Right atrium auricular region (tissue), 2 donors: ENCODE measurements at places on chromosomes 11 and 22. TPM values are rescaled to one million over a fixed set of nuclear protein-coding genes. Genes with fewer than 3 reads are reported as not detected.

The CDKN1C gene
- 17.2 TPM for total RNA-seq

The CABP4 gene
- total RNA-seq = not detected

The SHISAL1 gene
- 2.0 TPM for total RNA-seq

The CECR2 gene
- total RNA-seq = 4.8 TPM

The MDK gene
- total RNA-seq = 26.4 TPM

The SUSD2 gene
- total RNA-seq = 9.5 TPM

The HBB gene
- total RNA-seq = 1,650 TPM

DNA sequence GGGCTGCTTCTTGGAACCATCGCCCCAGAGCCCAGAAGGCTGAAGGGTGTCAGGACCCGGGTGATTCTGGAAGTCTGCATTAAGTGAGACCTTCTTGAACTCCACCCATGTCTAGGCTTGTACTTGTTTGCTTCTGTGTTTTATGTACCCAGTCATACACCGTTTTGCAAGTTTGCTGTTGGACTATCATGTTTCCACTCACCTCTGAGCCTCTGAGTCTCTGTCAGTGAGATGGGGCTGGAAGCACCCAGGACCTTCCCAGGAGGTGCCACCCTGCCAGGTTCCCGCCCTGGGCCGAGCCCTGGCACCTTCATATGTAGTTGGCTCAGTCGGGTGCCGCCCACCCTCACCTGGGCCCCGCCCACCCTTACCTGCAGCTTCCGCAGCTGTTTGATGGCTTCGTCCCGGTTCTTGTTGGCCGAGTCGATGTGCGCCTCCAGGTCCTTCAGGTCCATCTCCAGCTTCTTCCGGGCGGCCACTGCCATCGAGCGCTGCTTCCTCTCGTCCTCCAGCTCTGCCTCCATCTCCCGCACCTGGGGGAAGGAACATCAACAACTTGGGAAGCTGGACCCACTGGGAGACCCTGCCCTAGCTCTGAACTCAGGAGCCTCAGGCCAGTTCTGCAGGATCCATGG lies 35.1 kb downstream of the APOL1 start:
- no peak overlapping the region for H3K27ac ChIP-seq

DNA sequence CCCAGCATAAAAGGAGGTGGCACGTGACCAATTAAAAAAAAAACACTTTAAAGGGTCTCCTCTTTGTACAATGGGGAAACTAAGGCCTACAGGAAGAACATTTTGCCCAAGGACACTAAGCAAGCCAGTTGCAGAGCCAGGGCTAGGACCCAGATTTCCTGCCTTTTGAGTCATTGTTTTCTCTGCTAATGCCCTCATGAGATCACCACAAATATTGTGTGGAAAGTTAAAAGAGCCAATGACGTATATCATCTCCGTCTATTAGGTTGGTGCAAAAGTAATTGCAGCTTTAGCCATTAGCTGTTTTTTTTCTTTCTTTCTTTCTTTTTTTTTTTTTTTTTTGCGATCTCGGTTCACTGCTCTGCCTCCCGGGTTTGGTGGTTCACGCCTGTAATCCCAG lies 24.1 kb upstream of the LRRC32 start:
- DNase-seq = no peak
- no peaks in the 10 kb centered on the region for H3K4me1 ChIP-seq
- no peak overlapping the region for H3K4me3 ChIP-seq

GRCh38 chr11:9158898-9159391 lies 67.5 kb upstream of the SCUBE2 start:
- H3K27me3 ChIP-seq = no peaks in the 10 kb centered on the region
- no peak overlapping the region for H3K4me3 ChIP-seq
- DNase-seq = no peak
- H3K4me1 ChIP-seq = no peaks in the 10 kb centered on the region
- peaks cover 25% of the 10 kb centered on the region for H3K36me3 ChIP-seq

DNA sequence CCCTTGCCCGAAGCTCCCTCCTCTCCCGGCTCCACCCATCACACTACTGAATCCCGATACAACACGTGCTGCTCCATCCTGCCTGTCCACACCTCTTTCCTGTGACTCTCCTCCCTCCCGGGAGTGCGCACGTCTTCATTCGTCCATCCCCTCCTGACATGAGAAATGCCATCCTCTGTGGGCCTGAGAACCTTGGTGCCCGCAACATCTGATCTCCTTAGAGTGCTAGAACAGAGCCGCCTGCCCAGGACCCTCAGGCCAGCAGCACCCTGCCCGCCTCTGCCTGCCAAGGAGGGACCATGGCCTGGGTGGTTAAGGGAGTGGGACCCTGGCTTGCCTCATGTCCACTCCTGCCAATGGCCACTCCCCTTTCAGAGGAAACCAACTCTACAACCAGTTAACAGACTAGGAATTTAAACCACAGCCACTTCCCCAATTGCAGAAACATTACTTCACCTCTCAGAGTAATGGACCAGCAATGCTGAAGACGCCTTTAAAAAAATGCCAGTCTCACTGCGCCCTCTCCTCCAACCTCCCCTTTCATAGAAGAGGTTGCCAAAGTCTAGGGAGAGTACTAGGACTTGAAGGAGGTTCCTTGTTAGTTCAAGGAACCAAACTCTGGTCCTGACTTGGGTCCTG lies 466.3 kb downstream of the OPCML start:
- DNase-seq = no peak
- H3K4me1 ChIP-seq = peaks cover 4% of the 10 kb centered on the region

DNA sequence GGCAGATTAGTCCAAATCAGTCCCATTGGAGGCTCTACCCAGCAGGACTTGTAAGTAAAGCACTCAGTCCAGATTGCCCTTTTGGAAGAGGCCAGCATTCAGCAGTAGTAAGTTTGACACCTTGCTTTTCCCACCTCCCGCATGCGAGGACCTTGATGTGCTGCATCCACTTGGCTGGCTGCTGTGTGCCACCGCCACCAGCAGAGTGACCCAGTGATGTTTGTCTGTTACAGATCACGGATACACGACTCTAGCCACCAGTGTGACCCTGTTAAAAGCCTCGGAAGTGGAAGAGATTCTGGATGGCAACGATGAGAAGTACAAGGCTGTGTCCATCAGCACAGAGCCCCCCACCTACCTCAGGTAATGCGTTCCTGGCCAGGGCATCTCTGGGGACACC lies 6.6 kb downstream of the SMARCB1 start:
- H3K27me3 ChIP-seq = no peaks in the 10 kb centered on the region
- no peak overlapping the region for H3K27ac ChIP-seq
- H3K36me3 ChIP-seq = peaks cover 55% of the 10 kb centered on the region
- DNase-seq = no peak
- H3K4me3 ChIP-seq = no peak overlapping the region

DNA sequence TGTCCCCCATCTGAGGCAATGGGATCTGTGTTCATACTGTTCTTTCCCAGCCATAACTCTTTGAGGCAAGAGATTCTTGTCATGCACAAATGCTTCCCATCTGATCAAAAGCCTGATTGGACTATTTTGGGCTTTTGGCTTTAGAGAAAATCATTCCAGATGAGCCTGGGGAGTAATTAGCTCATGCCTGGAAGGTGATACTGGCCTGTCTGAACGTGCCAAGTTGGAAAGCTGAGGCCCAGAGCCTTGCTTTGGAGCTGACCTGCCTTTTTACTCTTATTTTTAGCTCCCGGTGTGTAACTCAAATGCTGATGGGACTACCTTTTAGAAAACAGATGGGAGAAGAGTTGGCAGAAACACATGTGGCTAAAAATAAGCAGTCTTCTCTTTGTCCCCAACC lies 105.0 kb downstream of the DBX1 start:
- no peak overlapping the region for H3K4me3 ChIP-seq
- H3K36me3 ChIP-seq = peaks cover 21% of the 10 kb centered on the region
- no peak for DNase-seq

GRCh38 chr11:102436561-102436960 lies 16.0 kb downstream of the TMEM123 start:
- H3K36me3 ChIP-seq = no peaks in the 10 kb centered on the region
- DNase-seq = no peak
- H3K27ac ChIP-seq = no peak overlapping the region
- no peak overlapping the region for H3K4me3 ChIP-seq

GRCh38 chr22:19495562-19496323 lies 16.0 kb downstream of the CDC45 start:
- H3K4me1 ChIP-seq = no peaks in the 10 kb centered on the region
- H3K27ac ChIP-seq = no peak overlapping the region
- no peak for DNase-seq

DNA sequence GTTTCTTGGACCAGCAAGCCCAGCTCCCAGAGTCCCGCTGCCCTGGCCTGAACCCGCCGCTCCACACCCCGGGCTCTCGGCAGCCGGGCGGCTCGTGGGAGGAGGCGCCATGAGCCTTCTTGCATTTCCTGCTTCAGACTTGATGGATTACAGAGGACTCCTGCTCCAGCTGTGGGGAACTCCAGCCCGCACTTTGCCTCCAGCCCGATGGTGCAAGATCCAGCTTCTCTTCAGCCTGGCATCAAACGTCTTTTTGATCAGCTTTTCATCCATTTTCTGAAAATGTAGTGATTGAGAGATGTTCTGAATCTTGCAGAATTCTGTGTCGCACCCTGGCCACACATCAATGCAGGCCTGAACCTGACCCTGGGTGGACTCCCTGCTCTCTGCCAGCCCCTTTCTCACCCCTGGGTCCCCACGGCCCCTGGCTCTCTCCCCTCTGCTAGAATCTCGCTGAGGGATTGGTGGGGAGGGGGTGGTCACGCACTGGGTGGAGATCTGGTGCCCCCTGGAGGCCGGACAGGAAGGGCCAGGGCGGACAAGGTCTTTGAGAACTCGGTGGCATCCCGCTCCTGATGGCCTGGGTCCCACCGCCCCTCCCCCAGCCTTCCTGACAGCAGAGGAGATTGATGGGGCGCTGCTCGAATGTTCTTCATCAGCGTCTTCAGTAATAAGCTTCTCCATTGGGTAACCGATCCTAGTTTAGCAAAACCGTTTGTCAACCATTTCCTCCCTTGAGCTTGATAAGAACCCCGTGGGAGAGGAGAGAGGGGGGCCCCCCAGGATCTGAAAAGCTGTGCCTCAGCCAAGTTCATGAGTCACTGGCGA lies 12.1 kb upstream of the NFAM1 start:
- DNase-seq = peak; percentile 93
- peak overlapping the region; percentile 66 for H3K27ac ChIP-seq
- no peaks in the 10 kb centered on the region for H3K27me3 ChIP-seq
- no peaks in the 10 kb centered on the region for H3K36me3 ChIP-seq
- peak overlapping the region; percentile 43 for H3K4me3 ChIP-seq

GRCh38 chr11:111926505-111927391 lies 8.0 kb downstream of the C11orf52 start:
- DNase-seq = peak; percentile 96
- peak overlapping the region; percentile 49 for H3K4me3 ChIP-seq
- H3K27me3 ChIP-seq = no peaks in the 10 kb centered on the region
- peaks cover 50% of the 10 kb centered on the region for H3K4me1 ChIP-seq
- H3K27ac ChIP-seq = peak overlapping the region; percentile 89

GRCh38 chr22:41779929-41780505 lies 20.5 kb upstream of the CCDC134 start:
- H3K36me3 ChIP-seq = no peaks in the 10 kb centered on the region
- H3K4me1 ChIP-seq = no peaks in the 10 kb centered on the region
- no peak overlapping the region for H3K4me3 ChIP-seq

- no peaks in the 10 kb centered on the region for H3K36me3 ChIP-seq
- peaks cover 16% of the 10 kb centered on the region for H3K4me1 ChIP-seq
- DNase-seq = peak; percentile 66
- peak within 1 kb of the TSS; percentile 20 for H3K4me3 ChIP-seq
Observed at GRCh38 chr11:10568486-10568941, at the start of gene LYVE1. Gene LYVE1 (minus strand): TSS chr11:10568665. CDS start chr11:10568532, 133 bp downstream.

- DNase-seq = no peak
- no peak overlapping the region for H3K4me3 ChIP-seq
- H3K36me3 ChIP-seq = no peaks in the 10 kb centered on the region
- no peaks in the 10 kb centered on the region for H3K27me3 ChIP-seq
- peak overlapping the region; percentile 74 for H3K27ac ChIP-seq
- no peaks in the 10 kb centered on the region for H3K4me1 ChIP-seq
Observed at GRCh38 chr11:19869946-19870589, 157.4 kb downstream of the NAV2 start.

DNA sequence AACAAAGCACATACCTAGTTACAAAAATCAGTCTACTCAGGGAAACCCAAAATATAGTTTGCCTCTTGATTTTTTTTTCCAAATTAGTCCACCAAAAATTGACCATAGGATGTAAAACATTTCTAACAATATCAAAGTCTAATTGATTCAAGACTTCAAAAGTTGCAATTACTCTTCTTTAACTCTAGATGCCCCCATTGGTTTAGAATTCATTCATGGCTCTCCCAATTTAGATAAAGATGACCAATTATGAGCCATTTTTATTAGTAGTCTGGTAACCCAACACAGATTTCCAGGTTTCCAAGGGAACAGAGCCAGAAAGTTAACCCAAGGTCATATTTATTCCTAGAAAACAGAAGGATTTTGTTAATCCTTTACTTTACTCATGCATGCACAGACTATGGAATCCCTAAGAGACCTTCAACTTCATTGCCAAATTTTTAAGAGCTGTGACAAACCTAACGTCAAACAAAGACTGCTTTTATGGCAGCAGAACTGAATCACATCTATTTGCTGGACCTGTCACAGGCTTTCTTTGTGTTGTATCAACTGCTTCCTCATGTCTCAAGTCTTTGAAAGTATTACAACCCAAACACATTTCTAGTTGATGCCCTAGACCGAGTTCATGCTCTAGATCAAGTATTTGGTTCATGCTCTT lies 55.3 kb downstream of the C22orf42 start:
- H3K27me3 ChIP-seq = no peaks in the 10 kb centered on the region
- DNase-seq = no peak
- H3K4me1 ChIP-seq = no peaks in the 10 kb centered on the region
- H3K27ac ChIP-seq = no peak overlapping the region

DNA sequence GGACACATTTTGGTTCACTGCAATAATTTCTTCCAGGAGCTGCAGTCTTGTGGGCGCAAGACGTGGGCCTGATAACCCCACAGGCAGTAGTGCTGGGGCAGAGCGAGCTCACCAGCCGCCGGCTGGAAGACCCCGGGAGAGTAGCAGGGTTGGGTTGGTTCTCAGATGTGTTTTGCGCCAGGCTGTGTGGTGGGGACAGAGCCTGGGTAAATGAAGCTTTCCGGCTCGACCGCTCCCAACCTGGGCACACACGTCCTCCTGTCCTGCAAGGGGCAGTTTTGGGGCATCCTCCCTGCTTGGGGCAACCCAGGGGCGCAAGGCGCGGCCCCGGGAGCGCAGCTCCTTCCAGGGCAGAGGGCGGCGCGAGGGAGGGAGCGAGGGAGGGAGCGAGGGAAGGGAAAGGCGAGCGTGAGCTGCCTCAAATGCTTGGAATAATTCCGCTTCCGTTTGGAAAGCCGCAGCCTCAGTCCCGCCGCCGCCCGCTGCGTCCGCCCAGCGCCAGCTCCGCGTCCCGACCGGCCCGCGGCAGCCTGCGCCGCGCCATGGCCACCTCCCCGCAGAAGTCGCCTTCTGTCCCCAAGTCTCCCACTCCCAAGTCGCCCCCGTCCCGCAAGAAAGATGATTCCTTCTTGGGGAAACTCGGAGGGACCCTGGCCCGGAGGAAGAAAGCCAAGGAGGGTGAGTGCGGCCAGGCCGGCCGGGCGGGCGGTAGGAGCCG lies at the start of gene PARVA:
PARVA (plus strand) TSS at position 466 of the 718 bp plus-strand sequence; CDS start at position 543, 77 bp downstream.
- H3K4me1 ChIP-seq = peaks cover 45% of the 10 kb centered on the region
- no peaks in the 10 kb centered on the region for H3K27me3 ChIP-seq
- H3K36me3 ChIP-seq = no peaks in the 10 kb centered on the region
- H3K4me3 ChIP-seq = peak within 1 kb of the TSS; percentile 78
